ENCODE measurements at places on chromosomes 2 and 18.

DNA sequence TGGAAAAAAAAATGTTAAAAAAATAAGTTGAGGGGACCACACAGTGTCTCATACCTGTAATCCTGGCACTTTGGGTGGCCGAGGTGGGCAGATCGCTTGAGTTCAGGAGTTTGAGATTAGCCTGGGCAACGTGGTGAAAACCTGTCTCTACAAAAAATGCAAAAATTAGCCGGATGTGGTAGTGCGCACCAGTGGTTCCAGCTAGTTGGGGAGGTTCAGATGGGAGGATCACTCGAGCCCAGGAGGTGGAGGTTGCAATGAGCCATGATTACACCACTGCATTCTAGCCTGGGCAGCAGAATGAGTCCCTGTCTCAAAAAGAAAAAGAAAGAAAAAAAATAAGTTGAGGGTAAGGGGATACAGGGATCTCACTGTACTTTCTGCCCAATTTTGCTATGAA lies 6.1 kb upstream of the KYNU start:
- peaks cover 9% of the 10 kb centered on the region for H3K27me3 ChIP-seq
- H3K36me3 ChIP-seq = no peaks in the 10 kb centered on the region
- no peak for DNase-seq
- H3K4me3 ChIP-seq = no peak overlapping the region
- H3K27ac ChIP-seq = no peak overlapping the region

- peaks cover 14% of the 10 kb centered on the region for H3K36me3 ChIP-seq
- peaks cover 16% of the 10 kb centered on the region for H3K4me1 ChIP-seq
- peak overlapping the region; percentile 91 for H3K27ac ChIP-seq
- no peak overlapping the region for H3K4me3 ChIP-seq
These were observed 371 bp downstream of the MDH1B start for GRCh38 chr2:206764673-206765241.

- H3K27me3 ChIP-seq = peaks cover 29% of the 10 kb centered on the region
- H3K4me3 ChIP-seq = no peak overlapping the region
- no peaks in the 10 kb centered on the region for H3K4me1 ChIP-seq
- H3K36me3 ChIP-seq = no peaks in the 10 kb centered on the region
- H3K27ac ChIP-seq = no peak overlapping the region
These were observed 3.0 kb upstream of the GPC1 start for GRCh38 chr2:240432430-240432819.

- peaks cover 2% of the 10 kb centered on the region for H3K36me3 ChIP-seq
- no peak overlapping the region for H3K27ac ChIP-seq
- no peak overlapping the region for H3K4me3 ChIP-seq
- no peaks in the 10 kb centered on the region for H3K27me3 ChIP-seq
- H3K4me1 ChIP-seq = no peaks in the 10 kb centered on the region
These were observed 20.1 kb upstream of the BMPR2 start for GRCh38 chr2:202355993-202356505.

DNA sequence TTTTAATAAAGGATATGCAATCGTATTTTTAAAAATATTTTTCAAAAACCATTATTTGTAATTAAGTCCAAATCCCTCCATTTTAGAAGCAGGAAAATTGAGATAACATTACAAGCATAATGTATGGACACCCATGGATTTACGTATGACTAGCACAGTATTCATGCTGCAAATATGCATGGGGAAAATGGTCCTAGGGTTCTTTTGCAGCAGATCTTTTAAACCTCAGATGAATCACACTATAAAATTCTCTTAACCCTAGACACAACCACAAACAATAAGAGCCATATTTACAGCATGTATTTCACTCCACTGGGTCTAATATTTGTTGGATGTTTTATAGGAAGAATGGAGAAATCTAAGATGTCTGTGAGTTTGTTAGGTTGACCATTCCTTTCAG lies 453.4 kb downstream of the TGIF1 start:
- no peak for DNase-seq
- H3K4me1 ChIP-seq = no peaks in the 10 kb centered on the region
- no peaks in the 10 kb centered on the region for H3K36me3 ChIP-seq
- no peak overlapping the region for H3K4me3 ChIP-seq
- peaks cover 26% of the 10 kb centered on the region for H3K27me3 ChIP-seq
- H3K27ac ChIP-seq = no peak overlapping the region

- peaks cover 41% of the 10 kb centered on the region for H3K27me3 ChIP-seq
- H3K36me3 ChIP-seq = no peaks in the 10 kb centered on the region
- H3K4me3 ChIP-seq = no peak overlapping the region
- no peak for DNase-seq
- no peak overlapping the region for H3K27ac ChIP-seq
These were observed 267.1 kb downstream of the ACTR3 start for GRCh38 chr2:114157057-114157385.

GRCh38 chr2:31011587-31011986 lies 126.7 kb downstream of the GALNT14 start:
- H3K27me3 ChIP-seq = peaks cover 50% of the 10 kb centered on the region
- no peak overlapping the region for H3K27ac ChIP-seq
- no peaks in the 10 kb centered on the region for H3K4me1 ChIP-seq
- DNase-seq = no peak

DNA sequence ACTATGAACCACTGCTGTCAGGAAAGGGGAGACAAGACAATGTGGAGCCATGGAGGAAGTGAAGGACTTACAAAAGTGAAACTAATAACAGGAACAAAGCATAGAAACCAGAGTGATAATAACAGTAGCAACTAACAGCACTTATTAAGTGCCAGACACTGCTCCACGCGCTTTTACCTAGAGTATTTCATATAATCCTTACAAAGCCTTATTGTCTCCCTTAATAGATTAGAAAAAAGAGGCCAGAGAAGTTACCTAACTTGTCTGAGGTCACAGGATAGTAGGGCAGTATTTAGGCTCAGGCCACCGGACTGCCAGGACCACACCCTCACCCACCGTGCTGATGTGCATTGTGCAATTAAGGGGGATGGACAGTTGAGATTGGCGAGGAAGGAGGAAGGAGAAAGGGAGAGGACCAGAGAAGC lies 98.6 kb upstream of the NFU1 start:
- H3K36me3 ChIP-seq = peaks cover 42% of the 10 kb centered on the region
- DNase-seq = no peak
- no peaks in the 10 kb centered on the region for H3K27me3 ChIP-seq
- H3K4me3 ChIP-seq = peak overlapping the region; percentile 54
- peak overlapping the region; percentile 94 for H3K27ac ChIP-seq

DNA sequence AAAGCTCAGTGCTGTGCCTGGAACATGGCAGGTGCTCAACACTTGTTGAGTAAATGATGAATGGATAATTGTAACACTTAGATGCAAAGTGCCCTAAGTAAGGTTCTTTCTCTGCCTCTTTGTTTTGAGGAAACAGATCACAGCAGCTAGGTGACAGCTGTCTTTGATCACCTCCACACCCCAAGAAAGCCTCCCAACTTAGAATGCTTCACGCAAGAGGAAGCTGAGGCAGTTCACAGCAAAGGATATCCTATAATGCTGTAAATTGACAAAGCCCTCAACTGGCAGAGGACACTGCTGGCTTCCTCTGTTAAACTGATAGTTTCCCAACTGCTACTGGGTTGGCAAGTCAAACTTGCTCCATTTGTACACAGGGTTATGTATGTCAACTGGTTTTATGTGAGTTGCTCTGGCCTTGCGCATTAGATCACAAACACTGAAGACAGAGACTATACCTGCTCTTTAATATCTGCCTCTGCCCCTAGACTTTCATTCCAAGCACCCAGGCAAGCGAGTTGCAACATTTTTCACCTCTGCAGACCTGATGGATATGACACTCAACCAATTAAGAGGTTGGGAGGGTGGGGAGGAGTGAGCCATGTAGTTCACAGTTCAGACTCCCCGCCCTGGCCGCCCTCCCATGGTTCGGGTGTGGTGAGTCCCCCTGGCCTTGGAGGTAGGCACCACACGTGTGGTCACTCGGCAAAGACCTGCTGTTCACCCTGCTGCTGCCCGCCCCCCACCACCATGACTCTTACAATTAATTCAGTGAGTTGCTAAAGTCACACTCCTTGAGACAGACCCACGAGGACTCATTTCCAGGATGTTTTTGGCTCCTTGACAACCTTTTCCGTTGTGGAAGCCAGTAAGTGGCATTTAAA lies 4.8 kb upstream of the MALL start:
- H3K27me3 ChIP-seq = peaks cover 37% of the 10 kb centered on the region
- DNase-seq = no peak
- no peak overlapping the region for H3K27ac ChIP-seq
- no peak overlapping the region for H3K4me3 ChIP-seq
- no peaks in the 10 kb centered on the region for H3K36me3 ChIP-seq

- no peaks in the 10 kb centered on the region for H3K4me1 ChIP-seq
- DNase-seq = no peak
These were observed 27.7 kb upstream of the PTPN4 start for GRCh38 chr2:119731983-119732382.

- no peaks in the 10 kb centered on the region for H3K4me1 ChIP-seq
- no peak overlapping the region for H3K4me3 ChIP-seq
- H3K27me3 ChIP-seq = peaks cover 6% of the 10 kb centered on the region
These were observed 8.9 kb downstream of the NEDD4L start for GRCh38 chr18:58052960-58053359.

DNA sequence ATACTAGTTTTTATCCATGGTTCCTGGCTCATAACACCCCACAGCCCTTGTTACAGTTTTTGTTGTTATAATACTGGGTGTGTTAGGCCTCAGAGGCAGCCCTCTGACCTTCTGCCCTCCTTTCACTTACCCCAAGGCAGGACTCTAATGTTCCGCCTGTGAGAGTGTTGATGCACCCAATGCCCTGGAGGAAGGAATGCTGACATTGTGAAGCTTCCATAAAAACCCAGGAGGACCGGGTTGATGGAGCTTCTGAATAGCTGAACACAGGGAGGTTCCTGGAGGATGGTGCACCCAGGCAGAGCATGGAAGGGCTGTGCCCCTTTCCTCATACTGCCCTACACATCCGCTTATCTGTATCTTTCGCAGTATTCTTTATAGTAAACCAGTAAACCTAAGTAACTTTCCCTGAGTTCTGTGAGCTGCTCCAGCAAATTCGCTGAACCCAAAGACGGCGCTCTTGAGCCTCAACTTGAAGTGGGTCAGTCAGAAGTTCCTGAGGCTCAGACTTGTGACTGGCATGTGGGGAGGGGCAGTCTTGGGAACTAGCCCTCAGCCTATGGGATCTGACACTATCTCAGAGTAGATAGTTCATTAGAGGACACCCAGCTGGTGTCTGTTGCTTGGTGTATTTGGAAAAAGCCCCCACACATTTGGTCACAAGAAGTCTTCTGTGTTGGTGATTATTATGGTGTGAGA lies 10.4 kb downstream of the STON1 start:
- H3K27ac ChIP-seq = no peak overlapping the region
- no peak overlapping the region for H3K4me3 ChIP-seq
- DNase-seq = no peak
- H3K27me3 ChIP-seq = no peaks in the 10 kb centered on the region

- DNase-seq = no peak
- no peak overlapping the region for H3K4me3 ChIP-seq
- H3K36me3 ChIP-seq = no peaks in the 10 kb centered on the region
- H3K27ac ChIP-seq = no peak overlapping the region
These were observed 15.4 kb upstream of the CAVIN2 start for GRCh38 chr2:191862156-191862775.

- H3K4me3 ChIP-seq = no peak overlapping the region
- H3K36me3 ChIP-seq = no peaks in the 10 kb centered on the region
- no peak overlapping the region for H3K27ac ChIP-seq
- H3K4me1 ChIP-seq = no peaks in the 10 kb centered on the region
These were observed 100.1 kb upstream of the MC2R start for GRCh38 chr18:14015416-14015815.

DNA sequence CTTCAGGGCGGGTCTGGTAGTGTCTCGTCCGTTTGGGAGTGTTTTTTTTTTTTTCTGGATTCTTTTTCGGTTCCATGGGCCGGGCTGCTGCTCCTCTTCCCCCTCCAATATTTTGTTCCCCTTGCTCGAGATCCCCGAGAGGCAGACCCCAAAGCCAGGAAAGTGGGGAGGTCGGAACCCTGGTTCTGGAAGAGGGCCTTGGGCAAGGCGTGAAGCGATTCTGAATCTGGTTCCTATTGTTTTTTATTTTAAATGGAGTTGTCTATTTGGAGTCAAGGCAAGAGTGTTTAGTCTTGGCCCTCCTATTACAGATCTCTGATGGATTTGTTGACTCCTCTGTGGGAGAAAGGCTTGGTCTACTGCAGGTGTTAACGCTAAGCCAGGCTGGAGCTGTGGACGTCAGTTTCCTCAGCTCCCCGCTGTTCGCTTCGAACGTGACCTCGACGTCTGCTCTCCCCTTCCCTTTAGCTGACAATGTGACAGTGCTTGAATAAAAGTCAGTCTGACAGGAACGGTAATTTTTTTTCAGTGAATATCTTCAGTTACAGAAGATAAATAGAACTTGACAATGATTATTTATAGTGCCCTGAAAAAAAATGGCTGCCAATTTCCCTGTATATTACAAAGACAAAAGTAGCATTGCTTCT lies 683 bp upstream of the DNAJC27 start:
- H3K4me3 ChIP-seq = peak overlapping the region; percentile 96
- H3K36me3 ChIP-seq = peaks cover 24% of the 10 kb centered on the region
- peaks cover 18% of the 10 kb centered on the region for H3K4me1 ChIP-seq

DNA sequence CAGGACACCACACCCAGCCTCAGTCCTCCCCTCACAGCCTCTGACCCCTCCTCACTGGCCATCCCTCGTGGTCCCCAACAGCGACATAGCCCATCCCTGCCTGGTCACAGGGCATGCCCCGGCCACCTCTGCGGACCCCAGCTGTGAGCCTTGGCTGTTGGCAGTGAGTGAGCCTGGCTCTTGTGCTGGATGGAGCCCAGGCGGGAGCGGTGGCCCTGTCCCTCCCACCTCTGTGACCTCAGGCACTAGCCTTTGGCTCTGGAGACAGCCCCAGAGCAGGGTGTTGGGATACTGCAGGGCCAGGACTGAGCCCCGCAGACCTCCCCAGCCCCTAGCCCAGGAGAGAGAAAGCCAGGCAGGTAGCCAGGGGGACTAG lies 7.9 kb downstream of the DES start:
- peaks cover 3% of the 10 kb centered on the region for H3K36me3 ChIP-seq
- DNase-seq = no peak
- H3K4me1 ChIP-seq = no peaks in the 10 kb centered on the region
- no peak overlapping the region for H3K27ac ChIP-seq

DNA sequence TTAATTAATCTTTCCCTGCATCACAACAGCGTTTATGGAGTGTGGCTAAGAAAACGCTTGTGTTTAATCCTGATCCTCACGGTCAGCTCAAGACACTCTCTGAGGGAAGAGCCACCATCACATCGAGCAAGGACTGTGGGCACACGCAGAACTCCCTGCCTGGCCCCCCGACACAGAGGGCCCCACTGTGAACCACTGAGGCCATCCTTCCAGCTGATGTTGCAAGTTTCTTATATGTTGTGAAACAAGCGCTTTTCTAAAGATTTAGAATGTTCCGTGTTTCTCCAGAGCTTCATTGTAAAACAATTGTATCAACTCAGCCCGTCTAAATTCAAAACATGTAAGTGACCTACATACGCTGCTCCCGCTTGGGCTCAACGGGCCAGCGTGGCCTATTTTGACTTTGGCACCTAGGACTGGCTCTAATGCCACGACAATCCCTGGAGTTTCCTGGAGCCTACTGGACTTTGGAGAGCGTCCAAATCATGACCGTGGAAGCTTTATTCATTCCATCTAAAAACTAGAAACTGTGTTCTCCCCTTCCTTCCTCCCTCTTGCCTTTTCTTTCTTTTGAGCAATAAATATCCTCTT lies 34.9 kb downstream of the SERPINE2 start:
- no peak overlapping the region for H3K27ac ChIP-seq
- peaks cover 2% of the 10 kb centered on the region for H3K36me3 ChIP-seq
- no peaks in the 10 kb centered on the region for H3K4me1 ChIP-seq

All from central memory CD8-positive, alpha-beta T cell (primary cell).